Substantia nigra (tissue), 51 donors: ENCODE measurements at places on chromosomes 2 and 18.
A peak's percentile ranks its signal among the peaks of the same experiment; 100 is the strongest.

- no peak for DNase-seq
These were observed 65.2 kb downstream of the VSNL1 start for GRCh38 chr2:17605696-17606095.

- no peak for DNase-seq
These were observed 140.9 kb upstream of the MYCN start for GRCh38 chr2:15799432-15799827.

- no peak for DNase-seq
These were observed 201.0 kb upstream of the RBMS1 start for GRCh38 chr2:160694631-160695030.

DNA sequence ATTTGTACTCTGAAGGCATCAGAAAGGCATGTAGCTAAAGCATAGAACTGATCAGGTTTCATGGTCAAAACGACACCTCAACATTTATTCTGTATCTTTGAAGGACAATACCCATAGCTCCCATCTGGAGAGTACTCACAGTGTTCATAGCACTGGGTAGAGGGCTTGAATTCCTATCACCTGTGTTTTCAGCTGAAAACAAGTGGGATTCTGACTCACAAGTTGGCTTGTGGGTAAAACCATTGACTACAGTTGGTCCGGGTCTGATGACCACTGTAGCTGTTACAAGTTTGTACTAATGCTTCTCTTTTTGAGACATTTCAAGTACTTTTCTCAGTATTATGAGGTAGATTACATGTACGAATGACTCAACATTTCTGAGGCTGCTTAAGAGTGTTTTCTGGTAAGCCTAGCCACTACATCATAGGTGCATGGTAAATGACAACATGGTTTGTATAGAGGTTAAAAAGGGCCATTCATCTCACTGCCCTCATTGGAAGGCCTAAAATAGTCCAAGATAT lies 68.6 kb upstream of the PELI1 start:
- no peak for DNase-seq

DNA sequence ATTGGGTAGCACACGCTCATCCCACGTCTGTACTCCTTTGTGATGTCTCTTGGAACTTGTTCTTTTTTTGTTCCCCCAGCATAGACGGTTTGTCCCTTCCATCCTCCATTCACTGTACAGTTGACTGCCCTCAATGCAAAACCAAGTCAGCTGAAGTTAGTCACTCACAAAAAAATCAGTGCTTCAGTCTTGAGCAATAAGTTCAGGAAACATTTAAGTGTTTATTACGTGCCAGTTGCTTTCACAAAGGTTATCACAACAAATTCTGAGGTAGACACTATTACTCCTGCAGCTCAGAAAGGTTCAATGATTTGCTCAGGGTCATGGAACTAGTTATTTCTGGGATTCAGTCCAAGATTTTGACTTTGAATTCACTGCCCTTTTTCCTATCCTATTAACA lies 102.2 kb downstream of the PDE1A start:
- DNase-seq: no peak

DNA sequence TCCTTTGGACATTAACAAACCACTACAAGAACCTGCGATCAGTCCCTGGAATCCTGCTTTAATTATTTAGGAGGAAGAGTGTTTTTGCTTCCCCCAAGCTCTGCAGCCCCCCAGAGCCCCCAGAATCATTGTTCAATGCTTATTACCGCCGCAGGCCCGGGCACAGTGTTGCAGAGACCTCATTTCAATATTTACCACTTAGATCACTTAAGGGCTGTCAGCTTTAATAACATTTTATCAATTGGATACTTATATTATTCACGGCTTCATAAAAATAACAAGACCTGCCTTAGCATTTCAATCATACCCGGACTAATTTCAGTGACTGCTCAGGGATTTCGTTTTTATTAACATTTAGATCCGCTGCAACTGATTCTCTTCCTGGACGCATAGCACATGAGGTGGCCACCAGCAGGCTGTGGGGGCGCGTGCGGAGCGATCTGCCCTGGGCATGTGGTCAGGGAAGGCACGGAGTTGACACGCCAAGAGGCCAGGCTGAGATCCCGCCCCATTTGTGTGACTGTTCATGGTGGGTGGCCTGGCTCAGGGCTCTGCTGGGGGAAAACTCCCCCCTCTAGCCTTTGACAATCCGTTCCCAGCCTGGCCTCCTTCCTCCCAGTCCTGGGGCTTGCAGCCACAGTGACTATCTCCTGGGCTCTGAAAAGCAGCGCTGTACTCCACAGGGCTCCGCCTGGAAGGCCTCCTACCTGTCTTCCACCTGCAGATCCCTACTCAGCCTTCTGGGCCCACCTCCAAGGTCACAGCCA lies 267.6 kb downstream of the SRBD1 start:
- no peak for DNase-seq

GRCh38 chr2:45009303-45009927 lies at the start of gene SIX2:
TSS of gene SIX2 (minus strand) at chr2:45009452. CDS start at chr2:45009110, 342 bp downstream.
- no peak for DNase-seq

- DNase-seq: no peak
These were observed 110.8 kb upstream of the FBXO11 start for GRCh38 chr2:48017136-48017535.

DNA sequence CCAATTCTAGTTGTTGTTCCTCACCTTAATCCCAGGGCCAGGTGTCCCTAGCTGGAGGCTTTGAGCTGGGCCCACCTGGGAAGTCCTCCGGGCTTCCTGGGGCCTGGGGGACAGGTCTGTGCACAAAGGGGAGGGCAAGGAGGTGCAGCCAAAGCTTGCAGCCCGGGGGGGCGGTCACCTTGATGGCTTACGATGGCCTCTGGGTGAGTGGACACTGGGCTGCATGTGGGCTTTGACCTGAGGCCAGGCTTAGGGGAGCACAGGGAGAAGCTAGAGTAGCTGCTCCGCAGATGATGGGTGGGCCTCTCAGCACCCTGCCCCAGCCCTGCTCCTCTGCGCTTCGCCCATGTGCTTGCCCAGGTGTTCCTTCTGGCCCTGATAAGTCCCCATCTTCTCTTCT lies 41.8 kb upstream of the HAAO start:
- DNase-seq: no peak

- no peak for DNase-seq
These were observed 297.2 kb upstream of the SLC14A2 start for GRCh38 chr18:45317948-45318640.

DNA sequence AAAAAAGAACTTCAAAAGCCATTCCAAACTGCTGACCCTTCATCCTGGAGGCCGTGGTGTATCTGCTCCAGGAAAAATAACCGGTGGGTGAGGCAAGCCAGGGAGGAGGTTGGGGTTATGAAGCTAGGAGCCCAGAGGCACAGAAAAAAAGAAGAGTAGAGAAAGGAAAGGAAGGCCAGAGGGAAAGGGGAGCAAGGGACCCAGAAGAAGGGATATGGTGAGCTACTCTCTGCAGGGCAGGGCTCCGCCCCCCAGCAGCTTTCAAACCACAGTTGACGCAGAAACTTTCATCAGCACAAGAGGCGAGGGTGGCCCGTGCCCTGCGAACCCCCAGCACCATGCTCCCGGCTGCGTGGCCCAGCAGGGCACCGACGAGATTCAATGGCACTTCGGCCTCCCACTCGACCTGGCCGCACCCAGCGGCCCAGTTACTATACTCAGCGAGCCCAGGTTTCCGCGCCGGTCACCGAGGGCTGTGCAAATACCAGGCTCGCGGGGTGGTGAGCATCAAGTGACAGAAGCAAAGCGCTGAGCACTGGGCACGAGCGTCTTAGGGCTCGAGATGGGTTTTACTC lies 665 bp downstream of the MCM6 start:
- DNase-seq: peak; percentile 35

- DNase-seq: no peak
These were observed 47.9 kb upstream of the RAB12 start for GRCh38 chr18:8561123-8561910.

DNA sequence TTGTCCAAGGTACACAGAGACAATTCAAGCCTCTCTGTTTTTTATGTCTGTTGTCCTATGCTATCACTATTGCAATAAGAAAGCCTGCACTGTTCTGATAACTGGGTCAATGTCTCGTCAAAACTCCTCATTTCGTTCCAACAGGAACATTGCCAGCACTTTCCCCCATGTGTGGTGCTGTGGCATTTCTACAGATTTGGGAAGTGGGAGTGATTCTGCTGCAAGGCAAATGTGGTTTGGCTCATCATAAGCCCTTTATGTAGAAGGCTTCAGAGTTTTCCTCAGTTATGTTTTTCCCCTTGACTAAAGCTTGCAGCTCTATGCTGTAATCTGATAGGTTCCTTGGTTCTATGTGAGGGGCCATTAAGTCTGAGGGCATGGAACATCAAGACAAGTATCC lies 324.1 kb upstream of the TCF4 start:
- no peak for DNase-seq

DNA sequence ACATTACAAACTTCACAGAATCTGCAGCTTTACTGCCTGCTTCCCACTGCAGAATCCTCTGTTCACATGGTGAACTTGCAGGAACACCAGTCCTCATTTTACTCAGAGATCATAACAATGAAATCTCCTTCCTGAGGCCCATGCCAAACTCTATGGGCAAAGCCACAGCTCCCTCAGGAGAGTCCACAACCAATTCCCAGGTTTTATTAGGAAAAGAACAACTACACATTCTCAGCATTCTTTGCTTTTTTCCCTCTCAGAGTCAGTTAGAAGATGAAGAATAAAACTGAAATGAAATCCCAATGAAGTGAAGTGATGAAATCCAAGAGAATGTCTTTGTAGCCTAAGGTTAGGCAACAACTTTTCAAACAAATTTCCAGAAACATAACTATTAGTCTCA lies 233.7 kb downstream of the DSEL start:
- no peak for DNase-seq

GRCh38 chr2:118668431-118669424 lies 178.7 kb downstream of the EN1 start:
- DNase-seq: no peak

DNA sequence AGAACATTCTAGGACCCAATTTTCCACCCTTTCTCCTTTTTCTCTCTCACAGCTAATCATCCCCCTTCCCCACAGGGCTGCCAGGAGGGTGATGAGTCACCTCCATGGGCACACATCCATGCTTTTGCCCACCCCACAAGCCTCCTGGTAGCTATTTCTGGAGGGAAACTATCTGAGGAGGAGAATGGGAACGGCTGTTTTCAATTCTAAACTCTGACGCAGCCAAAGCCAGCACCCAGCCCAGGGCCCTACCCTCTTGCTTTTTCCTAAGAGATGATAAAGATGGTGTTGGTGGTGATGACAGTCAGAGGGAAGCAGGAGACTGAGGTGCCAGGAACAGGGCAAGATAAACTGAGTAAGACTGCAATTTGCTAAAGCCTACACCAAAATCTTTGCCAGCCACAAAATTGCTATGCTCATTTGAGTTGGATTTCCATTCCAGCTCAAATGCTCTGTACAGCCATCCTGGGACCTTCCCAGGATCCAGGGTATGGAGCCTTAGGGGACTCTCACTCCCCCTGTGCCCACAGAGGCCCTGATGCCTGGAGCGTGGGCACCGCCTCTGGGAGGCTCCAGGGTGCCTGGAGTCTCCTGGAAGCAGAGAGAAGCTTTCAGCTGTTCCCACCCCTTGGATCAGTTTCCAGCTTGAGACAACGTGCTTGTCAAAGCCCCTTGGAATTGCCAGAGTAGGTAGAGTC lies 62.0 kb upstream of the FZD7 start:
- no peak for DNase-seq

- DNase-seq: no peak
These were observed 30.2 kb downstream of the XDH start for GRCh38 chr2:31384351-31384750.

- DNase-seq: no peak
These were observed 39.6 kb downstream of the DOCK10 start for GRCh38 chr2:225002656-225003045.

- no peak for DNase-seq
These were observed 294.3 kb downstream of the HRH4 start for GRCh38 chr18:24754583-24755253.

- DNase-seq: no peak
These were observed at the start of gene DES for GRCh38 chr2:219418155-219419011. TSS of gene DES (plus strand) at chr2:219418377. CDS start at chr2:219418463, 86 bp downstream.

DNA sequence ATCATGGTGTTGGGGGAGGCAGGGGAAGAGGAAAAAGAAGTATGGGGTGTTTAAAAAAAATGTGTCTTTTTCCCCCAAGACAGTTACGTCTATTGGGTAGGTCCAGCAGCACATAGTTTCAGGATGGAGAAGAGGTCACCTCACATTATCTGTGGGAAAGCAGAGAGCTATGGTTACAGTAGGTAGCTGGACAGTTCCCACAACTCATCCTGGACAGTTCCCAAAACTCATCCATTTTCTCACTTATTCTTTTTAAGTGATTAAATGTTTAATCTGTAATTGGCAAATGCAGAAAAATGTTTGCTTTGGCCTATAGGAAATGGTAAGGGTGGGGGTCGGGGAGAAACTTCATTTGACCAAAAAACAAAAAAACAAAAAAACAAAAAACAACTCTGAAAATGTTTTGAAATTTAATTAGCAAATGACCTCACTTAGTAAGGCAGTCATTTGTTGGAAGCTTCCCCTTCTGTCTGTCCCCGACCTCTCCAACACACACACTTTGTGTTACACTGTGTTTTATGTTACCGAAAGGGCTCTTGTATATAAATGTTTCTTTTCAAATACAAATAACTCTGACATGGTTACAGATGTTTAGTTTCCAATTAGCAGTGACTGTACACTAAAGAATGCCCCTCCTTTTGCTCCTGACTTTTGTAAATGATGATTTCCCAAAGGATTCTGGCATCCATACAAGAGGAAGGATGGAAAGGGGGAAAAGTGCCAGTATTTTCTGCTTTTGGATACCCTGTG lies 173.3 kb upstream of the ZFP36L2 start:
- DNase-seq: no peak

DNA sequence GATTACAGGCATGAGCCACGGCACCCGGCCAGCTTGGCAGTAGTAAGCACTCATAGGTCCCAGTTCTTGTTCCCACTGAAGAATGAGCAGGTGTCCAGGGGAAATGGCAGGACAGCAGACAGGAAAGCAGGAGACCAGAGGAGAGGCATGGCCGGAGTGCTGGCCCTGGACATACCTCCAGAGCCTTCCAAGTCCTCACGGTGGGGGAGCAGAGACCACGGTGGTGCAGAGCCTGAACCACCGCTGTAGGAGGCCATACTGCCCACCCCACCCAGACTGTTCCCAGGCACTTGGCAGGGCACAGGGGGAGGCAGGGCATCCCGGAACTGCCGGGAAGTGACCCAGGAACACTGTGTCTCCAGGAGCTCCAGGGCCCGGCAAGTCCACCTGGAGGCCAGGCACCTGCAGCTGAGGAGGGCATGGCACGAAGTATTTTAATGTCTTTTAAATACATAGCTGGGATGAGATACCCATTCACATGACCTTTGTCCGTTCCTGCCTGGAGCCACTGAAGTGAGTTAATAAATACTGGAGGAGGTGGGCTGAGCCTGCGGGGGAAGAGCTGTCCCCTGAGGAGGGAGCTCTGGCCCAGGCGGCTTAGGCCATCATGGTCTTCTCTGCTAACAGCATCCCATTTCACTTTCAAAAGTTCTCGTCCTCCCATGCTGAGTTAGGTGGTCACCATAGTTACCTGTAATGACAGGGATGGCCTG lies 49.7 kb upstream of the TFCP2L1 start:
- DNase-seq: no peak

GRCh38 chr2:14189929-14190328 lies 442.6 kb upstream of the LRATD1 start:
- no peak for DNase-seq

GRCh38 chr2:190849774-190850173 lies 30.8 kb upstream of the GLS start:
- DNase-seq: no peak

- DNase-seq: no peak
These were observed 30.2 kb downstream of the TGFBRAP1 start for GRCh38 chr2:105299290-105299689.

GRCh38 chr2:242075168-242075567 lies 205.6 kb downstream of the RTP5 start:
- no peak for DNase-seq

- no peak for DNase-seq
These were observed 20.1 kb downstream of the INPP5D start for GRCh38 chr2:233079953-233080835.

- DNase-seq: no peak
These were observed 40.0 kb upstream of the FRZB start for GRCh38 chr2:182906454-182906853.
